ENCODE measurements at places on chromosomes 12 and 14. TPM values are rescaled to one million over a fixed set of nuclear protein-coding genes. Genes with fewer than 3 reads are reported as not detected.

DNA sequence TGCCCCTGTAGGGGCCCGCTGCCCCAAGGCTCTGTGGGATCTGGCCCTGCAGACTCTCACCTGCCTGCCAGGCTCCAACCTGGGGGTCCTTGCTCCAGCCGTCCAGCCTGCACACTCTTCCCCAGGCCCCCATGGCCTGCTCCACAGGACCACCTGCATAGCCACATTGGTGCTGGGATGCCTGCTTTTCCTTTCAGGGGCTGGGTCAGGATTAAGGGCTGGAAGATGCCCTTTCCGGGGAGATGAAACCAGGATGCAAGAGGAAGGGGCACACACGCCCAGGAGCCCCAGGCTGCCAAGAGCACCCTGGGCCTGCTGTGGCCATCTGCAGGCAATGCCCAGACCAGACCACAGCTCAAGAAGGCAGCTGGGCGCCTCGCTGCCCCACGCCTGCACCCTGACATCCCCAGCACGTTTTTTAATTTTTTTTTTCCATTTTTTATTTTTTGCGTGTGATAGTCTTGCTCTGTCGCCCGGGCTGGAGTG is 15.0 kb downstream of the BAG5 start:
- peak; percentile 19 for DNase-seq
- peaks cover 13% of the 10 kb centered on the region for H3K4me1 ChIP-seq
- no peak overlapping the region for H3K27ac ChIP-seq
- H3K4me3 ChIP-seq = no peak overlapping the region
- H3K36me3 ChIP-seq = no peaks in the 10 kb centered on the region
- H3K27me3 ChIP-seq = no peaks in the 10 kb centered on the region

Gene BEGAIN
- polyA plus RNA-seq = 4.4 TPM

DNA sequence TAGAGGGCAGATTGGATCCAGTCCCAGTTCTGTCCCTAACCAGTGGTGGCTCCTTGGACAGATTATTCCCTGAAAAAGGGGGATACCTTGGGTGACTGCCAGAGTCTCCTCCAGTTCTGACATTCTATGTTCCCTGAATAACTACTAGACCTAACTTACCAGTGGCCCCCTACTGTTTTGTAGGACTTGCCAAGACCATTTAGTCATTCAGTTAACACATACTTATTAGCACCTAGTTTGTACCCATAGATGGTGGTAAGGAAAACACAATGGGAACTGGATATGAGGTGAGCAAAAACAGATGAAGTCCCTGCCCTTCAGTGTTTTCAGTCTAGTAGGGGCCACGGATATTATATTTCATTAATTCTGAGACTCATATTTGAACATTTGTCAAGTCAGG is 3.5 kb downstream of the PRPF40B start:
- DNase-seq = no peak
- peaks cover 4% of the 10 kb centered on the region for H3K36me3 ChIP-seq
- no peak overlapping the region for H3K4me3 ChIP-seq
- no peaks in the 10 kb centered on the region for H3K27me3 ChIP-seq

- no peak overlapping the region for H3K4me3 ChIP-seq
- H3K4me1 ChIP-seq = no peaks in the 10 kb centered on the region
- DNase-seq = no peak
- H3K27ac ChIP-seq = no peak overlapping the region
- H3K36me3 ChIP-seq = no peaks in the 10 kb centered on the region
Measured at GRCh38 chr12:41956353-41956752, 188.3 kb downstream of the GXYLT1 start.

Gene RPL10L
- not detected for polyA plus RNA-seq

Gene B4GALNT3
- polyA plus RNA-seq = 0.34 TPM

- no peaks in the 10 kb centered on the region for H3K27me3 ChIP-seq
- DNase-seq = no peak
- H3K27ac ChIP-seq = peak overlapping the region; percentile 92
- H3K36me3 ChIP-seq = no peaks in the 10 kb centered on the region
Measured at GRCh38 chr12:22543246-22544037, 900 bp downstream of the C2CD5 start.

GRCh38 chr14:95609398-95609990 is 74.6 kb downstream of the GLRX5 start:
- no peaks in the 10 kb centered on the region for H3K4me1 ChIP-seq
- no peaks in the 10 kb centered on the region for H3K27me3 ChIP-seq
- peak; percentile 63 for DNase-seq
- H3K36me3 ChIP-seq = no peaks in the 10 kb centered on the region

Gene BCAT1
- polyA plus RNA-seq = 7.7 TPM

- peaks cover 19% of the 10 kb centered on the region for H3K4me1 ChIP-seq
- no peak overlapping the region for H3K27ac ChIP-seq
- no peak overlapping the region for H3K4me3 ChIP-seq
- no peaks in the 10 kb centered on the region for H3K27me3 ChIP-seq
- H3K36me3 ChIP-seq = peaks cover 41% of the 10 kb centered on the region
- peak; percentile 67 for DNase-seq
Measured at GRCh38 chr14:102209224-102209966, 69.7 kb downstream of the WDR20 start.

DNA sequence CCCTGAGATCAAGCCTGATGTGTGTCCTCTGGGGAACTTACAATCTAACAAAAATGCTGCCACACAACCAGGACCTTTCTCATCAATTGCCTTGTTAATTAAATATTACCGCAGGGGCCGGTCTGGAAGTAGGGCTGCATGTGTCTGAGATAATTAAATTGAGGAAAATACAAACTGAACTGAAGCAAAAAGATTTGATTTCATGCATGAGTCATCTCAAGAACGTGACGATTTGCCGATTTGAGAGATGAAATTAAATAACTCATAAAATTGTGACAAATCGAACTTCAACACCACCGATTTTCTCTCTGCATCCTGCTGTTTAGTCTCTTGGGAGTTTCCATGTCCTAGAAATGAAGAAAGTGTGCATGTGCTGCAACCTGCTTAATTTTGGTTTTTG is 94.6 kb upstream of the DAAM1 start:
- peaks cover 9% of the 10 kb centered on the region for H3K4me1 ChIP-seq
- H3K27ac ChIP-seq = peak overlapping the region; percentile 72
- no peak overlapping the region for H3K4me3 ChIP-seq
- DNase-seq = peak; percentile 32

DNA sequence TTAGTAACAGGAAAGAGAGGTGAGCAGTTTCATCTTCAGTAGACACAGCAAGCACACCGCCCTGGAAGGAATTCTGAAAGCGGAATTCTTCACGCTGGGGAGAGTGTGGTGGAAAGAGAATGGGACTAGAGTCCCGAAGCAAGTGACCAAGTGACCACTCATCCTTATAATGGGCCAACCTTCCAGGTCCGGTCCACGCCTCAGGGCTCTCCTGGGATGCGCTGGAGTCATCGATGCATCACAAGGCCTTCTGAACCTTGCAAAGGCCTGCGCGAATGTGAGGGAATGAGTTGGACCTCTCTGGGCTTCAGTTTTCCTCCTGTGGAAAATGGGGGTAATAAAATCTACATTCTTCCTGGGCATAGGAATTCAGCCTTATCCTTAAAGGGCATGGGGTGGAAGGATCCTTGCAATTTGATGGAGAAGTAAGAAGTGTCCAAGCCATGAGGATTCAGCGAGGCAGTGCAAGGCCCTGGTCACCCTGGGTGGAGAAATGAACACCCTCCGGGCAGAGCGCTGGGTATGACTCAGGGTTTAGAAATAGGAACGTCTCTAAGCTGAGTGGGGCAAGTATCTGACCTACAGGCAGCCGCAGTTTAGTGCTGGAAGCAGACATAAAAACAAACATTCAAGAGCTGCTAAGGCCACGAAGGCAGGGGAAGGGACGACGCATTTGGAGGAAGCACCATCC is 97.7 kb downstream of the SETD3 start:
- no peak overlapping the region for H3K27ac ChIP-seq
- DNase-seq = no peak
- H3K4me3 ChIP-seq = no peak overlapping the region
- no peaks in the 10 kb centered on the region for H3K36me3 ChIP-seq
- no peaks in the 10 kb centered on the region for H3K4me1 ChIP-seq

Gene RASSF9
- 0.32 TPM for polyA plus RNA-seq
